ENCODE measurements at places on chromosomes 2 and 18.

GRCh38 chr2:161139098-161139987 is 20.9 kb upstream of the TANK start:
- no peak for DNase-seq

DNA sequence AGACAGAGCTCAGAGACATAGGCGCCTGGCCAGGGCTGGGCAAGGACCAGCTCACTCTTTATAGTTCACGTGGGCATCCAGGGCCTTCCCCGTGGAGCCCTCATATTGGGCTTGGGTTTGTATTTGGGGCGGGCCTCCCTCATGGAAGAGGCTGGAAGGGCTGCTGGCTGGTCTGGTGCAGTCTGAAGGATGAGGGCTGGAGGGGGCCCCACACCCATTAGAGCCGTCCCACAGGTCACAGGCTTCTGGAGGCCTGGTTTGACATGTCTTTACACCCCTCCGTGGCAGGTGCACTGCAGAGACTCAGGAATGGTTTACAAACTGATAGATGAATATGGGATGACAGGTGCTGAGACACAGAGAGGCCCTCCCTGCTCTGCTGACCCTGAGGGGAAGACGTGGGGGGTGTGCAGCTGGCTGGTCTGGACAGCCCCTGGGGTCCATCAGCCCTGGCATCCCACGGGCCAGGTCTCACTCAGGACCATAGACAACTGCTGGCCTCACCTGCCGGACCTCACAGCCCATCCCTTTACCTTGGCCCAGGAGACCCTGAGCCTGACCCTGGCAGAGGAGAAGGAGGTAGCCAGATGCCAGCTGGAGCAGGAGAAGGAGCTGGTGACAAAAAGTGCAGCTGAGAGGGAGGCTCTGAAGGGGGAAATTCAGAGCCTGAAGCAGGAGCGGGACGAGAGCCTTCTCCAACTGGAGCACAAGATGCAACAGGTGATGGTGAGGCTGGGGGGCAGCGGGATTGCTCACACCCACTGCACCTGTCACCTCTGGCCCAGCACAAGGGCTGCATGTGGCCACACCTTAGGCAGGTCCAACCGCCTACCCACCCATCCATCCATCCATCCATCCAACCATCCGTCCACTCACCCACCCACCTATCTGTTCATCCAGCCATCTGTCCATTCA is 43.9 kb downstream of the CROCC2 start:
- DNase-seq, result no peak

GRCh38 chr2:240235149-240235803 is 94.8 kb upstream of the OTOS start:
- no peak for DNase-seq

- DNase-seq, result no peak
These were observed 48.2 kb upstream of the CCDC141 start for GRCh38 chr2:179098080-179098689.

- no peak for DNase-seq
These were observed 199.6 kb downstream of the PRKCE start for GRCh38 chr2:45851111-45851510.

GRCh38 chr18:23703057-23703986 is 14.1 kb downstream of the LAMA3 start:
- DNase-seq, result no peak

- no peak for DNase-seq
These were observed 255.1 kb upstream of the LINC00305 start for GRCh38 chr18:64403784-64404503.

- DNase-seq, result no peak
These were observed 318.3 kb downstream of the MEIS1 start for GRCh38 chr2:66753257-66753656.

DNA sequence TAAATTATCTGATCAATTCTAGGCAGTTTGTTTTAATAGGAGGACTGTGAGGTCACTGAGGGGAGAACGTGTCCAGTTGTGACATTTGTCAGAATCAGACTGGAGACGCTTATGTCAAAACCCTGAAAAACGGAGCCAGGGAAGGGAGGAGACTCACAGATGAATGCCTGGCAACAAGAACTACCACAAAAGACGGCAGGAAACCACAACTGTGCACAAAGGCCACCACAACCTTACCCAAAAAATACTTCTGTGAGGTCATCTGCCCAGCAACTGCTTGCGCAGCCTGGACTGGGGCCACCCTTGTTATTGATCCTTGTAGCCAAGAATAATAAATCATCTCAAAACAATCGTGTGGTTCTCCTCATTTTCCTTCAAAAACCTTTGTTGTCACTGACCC is 173.0 kb upstream of the ALKAL2 start:
- no peak for DNase-seq

GRCh38 chr2:200744201-200744602 is 67.5 kb upstream of the BZW1 start:
- no peak for DNase-seq

DNA sequence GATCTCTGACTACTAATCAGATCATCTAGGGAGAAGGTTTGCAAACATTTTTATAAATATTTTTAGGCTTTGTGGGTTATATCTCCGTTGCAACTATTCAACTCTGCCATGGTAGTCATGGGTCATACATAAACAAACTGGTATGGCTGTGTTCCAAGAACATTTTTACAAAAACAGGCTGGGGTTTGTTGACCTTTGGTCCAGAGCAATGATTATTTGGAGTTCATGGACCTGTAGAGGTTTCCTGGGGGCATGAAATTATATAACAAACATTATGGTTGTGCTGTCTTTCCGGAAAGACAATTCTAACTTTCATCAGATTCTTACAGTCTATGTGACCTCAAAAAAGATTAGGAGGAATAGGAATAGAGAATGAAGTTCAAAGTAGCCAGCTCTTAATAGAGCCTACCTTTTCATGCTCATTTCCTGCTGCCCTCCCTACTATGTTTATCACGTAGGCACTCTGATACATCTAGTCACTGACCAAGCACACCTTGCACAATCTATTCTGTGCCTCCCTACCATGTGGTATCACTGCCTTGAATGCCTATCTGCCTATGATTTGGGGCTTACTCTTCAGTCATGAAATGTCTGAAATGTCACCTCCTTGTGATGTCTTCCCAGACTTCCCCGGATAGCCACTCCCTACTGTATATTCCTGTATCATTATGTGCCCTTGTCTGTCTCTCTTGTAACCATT is 102.4 kb upstream of the SCN1A start:
- DNase-seq, result no peak

GRCh38 chr2:23418461-23418911 is 33.5 kb downstream of the KLHL29 start:
- DNase-seq, result no peak

GRCh38 chr2:85435981-85436835 is 17.7 kb downstream of the SH2D6 start:
- DNase-seq, result no peak

- no peak for DNase-seq
These were observed 23.2 kb downstream of the AFF3 start for GRCh38 chr2:100119235-100119634.

DNA sequence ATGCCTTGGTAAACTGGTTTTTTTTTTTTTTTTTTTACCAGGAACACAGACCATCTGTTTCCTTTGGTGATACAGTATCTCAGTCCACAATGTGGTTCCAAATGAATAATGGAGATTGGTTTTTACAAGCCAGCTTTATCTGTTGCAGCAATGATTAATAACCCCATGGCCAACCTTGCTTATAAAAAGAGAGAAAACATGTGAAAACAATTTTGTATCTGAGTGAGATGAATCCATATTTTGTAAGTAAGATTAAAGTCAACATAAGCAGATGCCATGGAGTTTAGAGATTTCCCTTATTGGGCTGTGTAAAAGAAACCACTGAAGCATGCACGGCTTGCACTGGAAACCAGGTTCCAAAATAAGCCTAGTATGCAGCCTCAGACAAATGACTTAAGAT is 108.6 kb upstream of the CNTNAP5 start:
- no peak for DNase-seq

- no peak for DNase-seq
These were observed 1101.0 kb upstream of the GYPC start for GRCh38 chr2:125554956-125555355.

DNA sequence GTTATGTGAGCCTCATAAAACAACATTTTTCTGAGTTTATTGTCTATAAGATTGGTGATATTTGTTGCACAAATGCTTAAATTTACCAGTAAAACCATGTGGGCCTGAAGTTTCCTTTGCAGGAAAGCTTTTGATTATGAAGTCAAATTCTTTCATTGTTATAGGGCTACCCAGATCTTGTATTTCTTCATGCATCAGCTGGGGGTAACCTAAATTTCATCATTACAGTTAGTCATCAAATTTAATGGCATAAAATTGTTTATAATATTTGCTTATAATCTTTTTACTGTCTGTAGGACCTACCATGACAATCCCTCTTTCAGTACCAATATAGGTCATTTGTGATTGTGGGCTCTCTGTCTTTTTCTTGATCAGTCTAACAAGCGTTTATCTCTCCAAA is 47.8 kb downstream of the SMAD2 start:
- DNase-seq, result no peak

- DNase-seq, result no peak
These were observed 911.5 kb upstream of the SOX11 start for GRCh38 chr2:4780679-4781078.

- no peak for DNase-seq
These were observed 39.1 kb downstream of the NTSR2 start for GRCh38 chr2:11630855-11631254.

DNA sequence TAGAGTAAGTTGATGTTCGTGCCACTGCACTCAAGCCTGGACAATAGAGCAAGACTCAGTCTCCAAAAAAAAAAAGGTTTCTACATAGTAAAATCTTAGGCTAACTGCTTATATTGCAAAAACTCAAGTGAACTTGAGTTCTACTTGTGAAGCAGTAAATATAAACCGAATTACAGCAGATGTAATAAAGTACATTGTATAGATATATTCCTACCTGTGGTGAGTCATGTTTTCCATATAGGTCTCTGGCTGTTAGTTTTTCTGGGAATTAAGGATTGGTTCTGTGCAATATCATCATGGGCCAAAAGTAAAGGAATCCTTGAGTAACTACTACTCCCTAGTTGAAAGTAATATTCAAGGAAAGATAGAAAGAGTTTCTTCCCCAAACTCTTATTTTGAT is 159.9 kb downstream of the DYM start:
- DNase-seq, result no peak

- no peak for DNase-seq
These were observed 14.6 kb upstream of the NT5DC4 start for GRCh38 chr2:112706170-112706664.

GRCh38 chr2:27946530-27947060 is 56.1 kb downstream of the BABAM2 start:
- no peak for DNase-seq

DNA sequence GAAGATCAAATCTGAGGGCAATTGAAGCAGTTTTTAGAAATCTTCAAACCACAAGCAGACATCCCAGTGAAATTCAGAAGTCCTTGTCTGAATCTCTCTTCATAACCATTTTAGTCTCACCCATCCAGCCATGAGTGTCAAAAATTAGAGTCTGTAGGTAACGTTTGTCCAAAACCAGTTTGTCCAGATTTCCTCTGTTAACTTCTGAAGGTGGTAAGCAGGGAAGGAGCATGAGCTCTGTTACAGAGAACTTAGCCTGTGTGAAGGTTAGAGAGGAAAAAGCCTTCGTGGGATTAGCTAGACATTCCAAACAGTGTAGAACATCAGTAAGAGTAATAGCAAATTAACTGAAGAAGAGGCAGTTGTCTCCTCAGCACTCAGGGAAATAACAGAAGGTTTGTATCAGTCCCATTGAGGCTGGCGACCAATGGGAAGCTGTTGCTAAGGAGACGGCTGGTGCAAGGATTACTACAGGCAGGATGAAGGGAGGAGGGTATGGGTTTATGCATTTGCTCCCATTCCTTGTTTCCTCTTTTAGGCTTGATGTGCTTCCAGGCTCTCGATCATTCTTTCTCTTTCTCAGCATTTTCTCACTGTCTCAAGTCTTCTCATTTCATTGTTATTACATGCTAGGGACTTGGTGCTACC is 8.7 kb upstream of the GPR155 start:
- no peak for DNase-seq

- DNase-seq, result no peak
These were observed 49.5 kb downstream of the NFATC1 start for GRCh38 chr18:79445221-79445620.

DNA sequence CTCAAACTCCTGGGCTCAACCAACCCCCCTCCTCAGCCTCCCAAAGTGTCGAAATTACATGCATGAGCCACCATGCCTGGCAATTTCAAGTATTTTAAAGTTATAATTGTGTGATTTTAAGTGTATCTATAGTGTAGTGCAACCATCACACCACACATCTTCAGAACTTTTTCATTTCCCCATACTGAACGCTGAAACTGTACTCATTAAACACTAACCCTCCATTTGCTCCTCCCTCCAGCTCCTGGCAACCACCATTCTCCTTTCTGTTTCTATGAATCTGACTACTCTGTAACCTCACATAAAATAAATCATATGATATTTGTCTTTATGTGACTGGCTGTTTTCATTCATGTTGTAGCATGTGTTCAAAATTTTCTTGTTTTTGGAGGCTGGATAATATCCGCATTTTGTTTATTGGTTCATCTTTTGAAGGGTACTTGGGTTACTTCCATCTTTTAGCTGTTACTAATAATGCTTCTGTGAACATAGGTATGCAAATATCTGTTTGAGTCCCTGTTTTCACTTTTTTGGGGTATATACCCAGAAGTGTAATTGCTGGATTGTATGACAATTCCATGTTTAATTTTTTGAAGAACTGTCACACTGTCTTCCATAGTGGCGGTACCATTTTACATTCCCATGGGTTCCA is 188.2 kb downstream of the PLCL1 start:
- DNase-seq, result no peak

- DNase-seq, result no peak
These were observed 507.6 kb upstream of the SPHKAP start for GRCh38 chr2:228689053-228689452.
